ENCODE measurements at places on chromosomes 1 and 21.

- no peak for DNase-seq
These were observed 19.9 kb upstream of the KCNE2 start for GRCh38 chr21:34343838-34344381.

- DNase-seq, result no peak
These were observed 278.7 kb upstream of the CHRM3 start for GRCh38 chr1:239107676-239108075.

DNA sequence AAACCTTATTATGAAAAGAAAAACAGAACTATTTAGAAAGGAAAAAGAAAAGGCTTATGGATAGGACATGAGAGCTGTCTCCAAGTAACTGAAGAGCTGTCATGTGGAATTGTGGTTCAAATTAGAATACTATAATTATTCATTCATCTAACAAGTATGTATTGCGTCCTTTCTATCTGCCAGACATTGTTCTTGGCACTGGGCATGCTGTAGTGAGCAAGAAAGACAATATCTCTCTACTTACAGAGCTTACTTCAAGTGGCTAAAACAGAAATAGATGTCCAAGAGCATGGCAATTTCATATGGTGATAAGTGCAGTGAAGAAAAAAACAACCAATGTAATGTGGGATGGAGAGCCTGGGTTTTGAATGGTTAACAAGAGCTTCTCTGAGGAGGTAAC, 413.0 kb downstream of the DPYD start:
- no peak for DNase-seq

DNA sequence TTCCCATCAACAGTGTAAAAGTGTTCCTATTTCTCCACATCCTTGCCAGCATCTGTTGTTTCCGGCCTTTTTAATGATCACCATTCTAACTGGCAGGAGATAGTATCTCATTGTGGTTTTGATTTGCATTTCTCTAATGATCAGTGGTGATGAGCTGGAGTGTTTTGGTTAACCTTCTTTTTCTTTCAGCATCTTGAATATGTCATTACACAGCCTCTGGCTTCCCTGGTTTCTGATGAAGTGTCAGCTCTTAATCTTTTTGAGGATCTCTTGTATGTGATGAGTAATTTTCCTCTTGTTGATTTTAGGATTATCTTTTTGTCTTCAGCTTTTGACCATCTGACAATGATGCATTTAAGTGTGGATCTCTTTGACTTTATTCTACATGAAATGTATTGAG, 133.2 kb upstream of the GRIK3 start:
- no peak for DNase-seq

GRCh38 chr21:22754746-22755145, 1756.5 kb downstream of the NCAM2 start:
- DNase-seq, result no peak

GRCh38 chr1:58430421-58431275, 115.9 kb downstream of the OMA1 start:
- DNase-seq, result no peak

- DNase-seq, result peak; percentile 81
These were observed at the start of gene HMCN1 for GRCh38 chr1:185733818-185734735. TSS of gene HMCN1 (plus strand) at chr1:185734391. CDS start at chr1:185734780, 389 bp downstream.

- DNase-seq, result no peak
These were observed 574.6 kb downstream of the SMYD3 start for GRCh38 chr1:245932302-245932972.

DNA sequence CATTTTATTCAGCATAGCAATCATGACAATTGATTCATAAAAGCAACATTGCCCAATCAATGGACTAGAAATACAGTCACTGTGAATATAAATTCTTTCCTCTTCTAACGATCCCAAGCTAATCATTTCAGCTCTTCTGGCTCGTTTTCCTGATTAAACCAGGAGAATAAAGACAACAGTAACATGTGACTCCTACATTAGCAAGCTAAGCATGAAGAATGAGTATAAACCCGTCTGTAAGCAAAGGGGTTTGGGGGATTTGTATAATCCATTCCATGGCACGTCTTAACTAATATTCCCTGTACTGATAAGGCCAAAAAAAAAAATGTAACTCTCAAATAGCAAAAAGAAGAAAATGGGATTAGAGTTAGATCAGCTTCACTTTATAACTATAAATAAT, 21.6 kb downstream of the IRF2BP2 start:
- DNase-seq, result no peak

- no peak for DNase-seq
These were observed 67.9 kb upstream of the PPM1J start for GRCh38 chr1:112783059-112783458.

DNA sequence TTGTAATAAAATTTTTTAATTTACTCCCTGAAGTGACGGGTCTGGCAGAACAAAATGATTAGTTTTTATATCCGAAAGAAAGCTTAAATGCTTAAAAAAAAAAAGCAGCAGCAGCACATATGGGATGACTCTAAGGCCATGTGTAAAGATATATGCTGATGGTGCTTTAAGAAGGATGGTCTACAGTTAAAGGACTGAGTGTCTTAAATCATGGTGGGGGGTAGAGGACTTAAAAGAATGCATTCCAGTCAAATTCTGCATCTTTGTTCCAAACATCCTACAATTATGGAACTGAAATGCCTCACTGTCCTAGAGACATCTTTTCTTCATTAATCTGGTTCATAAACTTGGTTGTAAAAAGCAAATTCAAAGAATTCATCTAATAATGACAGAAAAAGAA, 7.0 kb downstream of the KDM5B start:
- DNase-seq, result no peak

GRCh38 chr1:219697682-219698081, 84.8 kb upstream of the ZC3H11B start:
- no peak for DNase-seq

GRCh38 chr1:16215882-16216753, 3.7 kb upstream of the ARHGEF19 start:
- DNase-seq, result peak; percentile 94

DNA sequence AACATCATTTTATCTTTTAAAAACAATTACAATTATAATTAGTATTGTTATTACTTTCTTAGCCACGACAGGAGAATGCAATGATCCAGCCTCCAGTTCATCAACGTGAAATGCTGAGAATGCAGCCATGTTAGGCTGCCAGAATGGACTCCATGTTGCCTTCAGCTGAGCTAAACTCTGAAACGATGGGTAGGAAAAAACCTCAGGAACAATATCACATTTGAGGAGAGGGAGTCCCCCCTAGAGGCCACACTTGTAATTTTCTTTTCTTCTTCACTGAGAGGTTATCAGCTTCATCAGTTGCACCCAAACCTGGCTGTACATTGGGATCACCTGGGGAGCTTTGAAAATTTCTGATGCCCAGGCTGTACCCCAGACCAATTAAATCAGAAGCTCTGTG, 34.6 kb upstream of the DNAH14 start:
- DNase-seq, result peak; percentile 59

- DNase-seq, result no peak
These were observed 28.6 kb downstream of the ZMYND12 start for GRCh38 chr1:42427240-42427639.

DNA sequence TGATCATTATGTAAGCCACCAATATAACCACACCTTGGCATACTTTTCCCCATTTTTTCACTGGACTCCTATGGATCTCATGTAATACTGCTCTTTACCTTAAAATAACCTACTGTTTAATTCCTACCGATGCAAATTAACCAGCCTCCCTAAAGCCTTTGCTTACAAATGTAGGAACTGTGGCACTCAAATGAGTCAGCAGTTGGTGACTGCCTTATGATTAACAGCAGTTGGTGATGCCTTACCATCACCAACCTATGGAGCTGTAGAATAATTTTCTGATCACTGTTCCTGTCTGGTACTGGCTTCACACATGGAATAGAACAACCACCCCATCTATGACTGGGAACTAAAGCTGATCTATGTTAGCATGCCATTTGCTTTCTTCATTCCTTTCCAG, 7.8 kb upstream of the NUDT17 start:
- no peak for DNase-seq

GRCh38 chr1:80633947-80634706, 1166.6 kb upstream of the ADGRL2 start:
- DNase-seq, result no peak

DNA sequence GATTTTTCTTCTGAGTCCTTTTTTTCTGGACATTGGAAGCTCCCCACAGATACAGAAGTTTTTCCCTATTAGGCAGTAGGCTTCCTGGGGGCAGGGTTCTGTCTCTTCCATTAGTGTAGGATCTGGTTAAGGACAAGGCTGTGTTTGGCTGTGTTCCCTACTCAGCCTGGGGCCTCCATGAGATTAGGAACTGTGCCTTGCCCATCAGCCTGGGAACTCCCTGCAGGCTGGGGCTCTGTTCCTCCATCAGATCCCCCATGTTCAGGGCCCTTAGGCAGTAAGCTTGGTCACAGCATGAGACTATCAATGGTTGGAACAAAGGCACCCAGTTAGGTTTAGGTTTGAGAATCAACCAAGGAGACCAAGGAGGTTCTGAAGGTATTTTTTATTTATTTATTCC, 22.7 kb downstream of the NAV1 start:
- no peak for DNase-seq

DNA sequence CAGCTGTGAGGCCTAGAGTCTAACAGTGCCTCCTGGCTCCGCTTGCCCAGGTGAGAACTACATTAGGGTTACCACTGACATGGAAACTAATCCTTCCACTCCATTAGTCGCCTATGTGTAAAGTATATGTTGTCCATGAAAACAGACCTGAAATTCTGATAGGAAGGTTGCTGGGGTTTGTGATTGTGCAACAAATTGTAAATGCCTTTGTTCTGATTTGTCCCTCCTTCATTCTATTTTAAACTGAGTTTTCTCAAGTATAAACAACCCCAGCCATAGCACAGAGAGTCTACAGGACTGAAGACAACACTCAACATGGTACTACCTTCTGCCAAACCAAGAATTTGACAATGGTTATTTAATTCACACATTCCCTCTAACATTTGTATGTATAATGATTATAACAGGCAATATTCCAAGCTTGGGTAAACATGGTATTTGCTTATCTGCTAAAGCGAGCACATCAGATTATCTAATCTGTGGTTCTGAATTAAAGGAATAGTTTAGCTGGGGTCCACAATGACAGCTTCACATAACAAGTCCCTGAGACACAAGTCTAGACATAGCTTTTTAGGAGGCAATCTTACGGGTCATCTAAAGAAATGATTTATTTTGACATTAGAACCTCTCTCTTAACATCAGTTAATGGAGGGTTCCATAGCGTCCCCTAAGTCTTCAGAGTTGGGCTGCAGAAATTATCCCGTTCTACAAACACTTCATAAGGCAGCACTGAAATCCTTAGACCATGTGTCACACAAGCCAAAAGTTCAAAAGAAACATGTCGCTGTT, 633.0 kb downstream of the SMYD3 start:
- DNase-seq, result no peak

- DNase-seq, result peak; percentile 58
These were observed 2.1 kb downstream of the RBM15 start for GRCh38 chr1:110341146-110341871.

DNA sequence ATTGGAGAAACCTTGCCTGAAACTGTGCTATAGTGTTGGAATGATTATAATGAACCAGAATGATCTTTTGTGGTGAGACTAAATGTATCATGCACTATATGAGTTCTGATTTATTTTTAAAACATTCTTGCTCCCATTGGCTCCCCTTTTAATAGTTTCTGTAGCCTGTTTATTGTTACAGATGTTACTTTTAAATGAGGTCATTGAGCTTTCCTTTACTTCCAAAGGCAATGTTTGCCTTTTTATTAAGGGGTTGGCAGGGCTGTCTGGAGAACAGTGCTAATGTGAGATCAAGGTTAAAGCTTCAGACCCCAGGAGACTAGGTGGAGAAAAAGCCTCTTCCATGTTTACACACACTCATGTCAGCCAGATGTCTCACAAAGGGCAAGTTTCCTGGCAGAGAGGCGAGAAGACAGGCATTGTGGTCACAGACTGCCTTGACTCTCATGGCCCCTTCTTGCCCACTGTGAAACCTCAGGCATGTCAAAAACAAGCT, 120.6 kb upstream of the RAVER2 start:
- DNase-seq, result no peak

DNA sequence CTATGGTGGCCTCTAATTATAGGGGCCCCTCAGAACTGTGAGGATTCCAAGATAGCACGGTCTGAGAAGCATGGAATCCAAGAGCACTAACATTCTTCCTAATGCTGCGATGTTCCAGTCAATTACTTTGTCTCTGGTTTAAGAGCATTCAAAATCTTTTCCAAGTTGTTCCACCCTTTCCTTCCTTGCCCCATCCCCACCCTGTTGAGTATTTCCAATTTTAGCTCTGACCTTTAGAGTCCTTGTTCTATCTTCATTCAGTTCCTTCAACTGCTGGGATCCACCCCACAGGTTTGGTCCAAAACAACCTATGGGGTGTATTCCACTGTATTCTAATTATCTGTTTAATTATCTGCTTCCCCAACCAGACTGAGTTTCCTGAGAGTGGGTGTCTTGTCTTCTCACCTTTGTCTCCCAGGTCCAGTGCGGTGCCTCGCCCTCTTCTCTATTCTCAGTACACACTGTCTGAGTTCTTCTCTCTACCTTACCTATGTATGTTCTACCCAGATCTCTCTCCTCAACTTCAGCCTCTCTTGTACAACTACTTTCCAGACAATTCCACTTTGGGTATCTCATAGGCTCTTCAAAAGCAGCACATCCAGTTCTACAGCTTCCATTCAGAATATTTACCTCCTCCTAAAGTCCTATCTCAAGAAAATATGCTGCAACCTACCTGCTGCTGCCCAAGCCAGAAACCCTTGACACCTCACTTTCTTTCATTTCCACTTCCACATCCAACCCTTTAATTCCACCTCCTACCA, 25.0 kb upstream of the BCL9 start:
- no peak for DNase-seq

DNA sequence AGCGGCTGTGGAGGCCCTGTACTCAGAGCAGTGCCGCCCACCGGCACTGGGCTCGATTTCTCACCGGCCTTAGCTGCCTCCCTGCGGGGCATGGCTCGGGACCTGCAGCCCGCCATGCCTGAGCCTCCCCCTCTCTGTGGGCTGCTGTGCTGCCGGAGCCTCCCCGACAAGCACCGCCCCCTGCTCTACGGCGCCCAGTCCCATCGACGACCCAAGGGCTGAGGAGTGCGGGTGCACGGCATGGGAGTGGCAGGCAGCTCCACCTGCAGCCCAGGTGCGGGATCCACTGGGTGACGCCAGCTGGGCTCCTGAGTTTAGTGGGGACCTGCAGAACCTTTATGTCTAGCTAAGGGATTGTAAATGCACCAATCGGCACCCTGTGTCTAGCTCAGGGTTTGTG, 5.2 kb upstream of the SOD1 start:
- DNase-seq, result no peak

DNA sequence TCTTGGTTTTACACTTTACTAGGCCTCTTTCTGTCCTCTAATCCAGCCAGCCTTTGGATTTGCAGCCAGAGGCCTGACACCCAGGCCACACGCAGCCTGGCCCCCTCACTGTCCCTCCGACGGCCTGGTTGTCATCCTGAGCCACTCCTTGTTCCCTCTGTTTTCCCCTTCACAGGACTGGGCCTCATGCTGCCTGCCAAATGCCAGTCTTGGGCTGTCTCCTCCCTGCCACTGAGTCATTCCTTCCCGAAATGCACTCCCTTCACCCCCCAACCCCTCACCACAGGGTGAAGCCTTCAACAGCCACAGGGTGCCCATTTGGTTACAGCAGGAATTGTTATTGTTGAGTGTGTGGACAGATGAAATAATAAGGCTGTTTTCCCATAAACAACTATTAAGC, 21.3 kb downstream of the ACOT11 start:
- no peak for DNase-seq

GRCh38 chr1:64823691-64824476, 79.0 kb downstream of the RAVER2 start:
- peak; percentile 75 for DNase-seq

- DNase-seq, result no peak
These were observed 13.3 kb upstream of the ERICH3 start for GRCh38 chr1:74686928-74687327.

- DNase-seq, result no peak
These were observed 30.6 kb upstream of the SDE2 start for GRCh38 chr1:226029568-226030225.

GRCh38 chr21:33026443-33026858, 716 bp downstream of the OLIG2 start:
- DNase-seq, result no peak

Measured in HEK293T (cell line).